ENCODE measurements at places on chromosomes 1 and 21.

- no peak for DNase-seq
Measured at GRCh38 chr1:68178821-68179490, 53.4 kb downstream of the WLS start.

DNA sequence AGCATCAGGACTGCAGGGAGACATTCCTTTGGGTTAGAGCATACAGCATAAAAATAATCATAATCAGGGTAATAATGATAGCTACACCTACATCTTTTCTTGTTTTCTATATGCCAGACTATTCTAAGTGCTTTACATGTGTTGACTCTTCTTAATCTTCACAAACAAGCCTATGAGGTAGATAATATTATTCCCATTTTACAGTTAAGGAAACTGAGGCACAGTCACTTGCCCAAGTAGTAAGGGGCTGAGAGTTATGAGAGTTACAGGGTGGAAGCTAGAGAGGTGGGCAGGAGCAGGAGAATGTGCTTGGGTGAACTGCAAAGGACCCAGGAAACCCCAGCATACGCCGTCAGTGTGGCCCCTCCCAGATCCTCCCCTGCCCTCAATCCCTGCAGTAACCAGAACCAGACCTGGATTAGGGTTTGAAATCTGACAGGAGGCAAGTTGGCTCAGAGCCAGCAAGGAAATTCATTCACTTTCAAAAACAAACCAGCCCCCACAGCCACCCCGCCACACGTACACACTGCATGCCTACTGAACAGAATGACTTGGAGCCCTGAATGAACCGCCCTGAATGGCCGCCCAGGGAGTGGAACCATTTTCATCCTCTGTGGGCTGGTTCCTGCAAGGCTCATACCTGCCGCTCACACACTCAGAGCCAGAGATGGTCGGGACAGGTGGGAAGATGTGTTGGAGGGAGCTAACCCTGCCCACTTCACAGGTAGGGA lies 126.1 kb downstream of the TRABD2B start:
- no peak for DNase-seq

GRCh38 chr21:33976082-33977016 lies 60.7 kb upstream of the ATP5PO start:
- peak; percentile 88 for DNase-seq

- no peak for DNase-seq
Measured at GRCh38 chr1:92481971-92482664, 4.6 kb downstream of the GFI1 start.

DNA sequence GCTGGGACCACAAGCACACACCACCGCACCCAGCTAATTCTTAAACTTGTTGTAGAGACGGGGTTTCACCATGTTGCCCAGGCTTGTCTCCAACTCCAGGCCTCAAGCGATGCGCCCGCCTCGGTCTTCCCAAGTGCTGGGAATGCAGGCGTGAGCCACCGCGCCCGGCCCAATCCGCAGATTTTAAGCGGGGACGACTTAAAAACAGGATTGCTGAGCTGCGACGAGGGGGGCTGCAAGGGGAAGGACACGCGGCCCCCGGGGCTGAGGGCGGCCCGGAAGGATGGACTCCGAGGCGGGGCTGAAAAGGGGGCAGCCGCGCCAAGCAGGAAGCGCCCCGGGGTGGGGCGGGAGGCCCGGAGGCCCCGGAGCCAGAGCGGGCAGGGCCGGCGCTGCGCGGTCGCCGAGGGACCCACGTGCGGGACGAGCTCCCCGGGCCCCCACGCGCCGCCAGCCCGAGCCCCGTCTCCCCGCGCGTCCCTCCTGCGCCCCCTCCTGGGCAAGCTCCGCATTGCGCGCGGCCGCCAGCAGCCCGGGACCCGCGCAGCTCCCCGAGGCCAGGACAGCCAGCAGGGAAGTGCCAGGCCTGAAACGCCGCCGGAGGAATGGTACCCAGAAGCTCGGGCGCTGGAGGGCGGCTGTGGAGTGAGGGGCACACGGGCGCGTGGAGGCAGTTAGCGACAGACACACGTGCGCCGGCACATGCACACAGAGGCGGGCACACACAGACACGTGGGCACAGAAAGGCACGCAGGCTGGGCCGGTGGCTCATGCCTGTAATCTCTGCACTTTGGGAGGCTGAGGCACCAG lies 5.5 kb upstream of the PRKCZ start:
- peak; percentile 78 for DNase-seq

DNA sequence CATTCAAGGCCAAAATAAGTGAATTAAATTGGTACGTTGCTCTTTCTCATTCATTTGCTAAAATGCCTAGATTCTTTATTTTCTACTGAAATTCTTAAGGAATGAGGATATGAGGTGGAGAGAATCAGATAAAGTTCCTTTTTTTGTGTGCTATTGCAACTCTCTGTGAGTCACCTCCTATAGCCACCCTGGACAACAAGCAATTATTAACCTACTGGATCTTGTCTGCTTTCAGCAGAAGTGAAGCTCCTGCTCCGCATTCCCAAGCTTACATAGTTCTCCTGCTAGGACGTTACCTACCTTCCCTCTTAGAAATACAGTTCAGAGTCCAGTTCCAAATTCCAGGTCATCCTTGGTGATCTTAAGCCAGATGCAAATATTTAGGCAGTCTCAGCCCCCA lies 4.8 kb upstream of the KCNJ6 start:
- no peak for DNase-seq

GRCh38 chr1:43839056-43839455 lies 94.5 kb upstream of the ARTN start:
- DNase-seq = no peak

Data from CD4-positive, alpha-beta T cell treated with Interleukin-15 for 4 hours (primary cell).